ENCODE measurements at places on chromosomes 12 and 14.
A peak's percentile ranks its signal among the peaks of the same experiment; 100 is the strongest.

DNA sequence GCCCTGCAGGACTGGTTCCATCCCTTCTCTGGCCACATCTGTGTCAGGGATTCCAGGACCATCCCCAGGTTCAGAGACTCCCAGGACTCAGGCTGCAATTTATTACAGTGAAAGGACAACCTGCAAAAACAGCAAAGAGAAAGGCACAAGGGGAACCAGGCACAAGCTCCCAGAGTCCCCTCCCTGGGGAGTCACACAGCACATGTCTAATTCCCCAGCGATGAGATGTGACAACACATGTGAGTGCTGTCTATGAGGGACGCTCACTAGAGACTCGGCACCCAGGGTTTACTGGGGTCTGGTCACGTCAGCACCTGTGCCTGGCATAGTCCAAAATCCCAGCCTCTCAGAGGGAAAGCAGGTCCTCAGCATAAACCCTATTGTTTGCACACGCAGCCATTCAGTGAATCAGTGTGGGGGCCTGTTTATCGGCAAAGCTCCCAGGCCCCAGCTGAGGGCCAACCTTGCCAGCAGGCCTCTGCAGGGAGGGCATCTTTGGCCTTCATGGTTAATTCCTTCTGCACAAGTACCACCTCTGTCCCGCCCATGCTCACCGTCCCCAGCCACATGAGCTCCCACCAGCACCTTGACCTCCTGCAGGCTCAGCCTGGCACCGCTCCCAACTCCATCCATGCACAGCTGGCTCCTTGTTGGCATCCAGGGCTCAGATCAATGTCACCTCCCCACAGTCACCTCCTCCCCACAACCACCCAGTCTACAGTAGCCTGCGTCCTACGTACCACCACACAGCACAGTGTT lies 198.9 kb upstream of the SFSWAP start:
- peak; percentile 17 for ATAC-seq

- no peak for ATAC-seq
Observed at GRCh38 chr14:68574906-68575305, 218.0 kb downstream of the ZFP36L1 start.

GRCh38 chr14:52922656-52923055 lies 28.2 kb downstream of the FERMT2 start:
- no peak for ATAC-seq

DNA sequence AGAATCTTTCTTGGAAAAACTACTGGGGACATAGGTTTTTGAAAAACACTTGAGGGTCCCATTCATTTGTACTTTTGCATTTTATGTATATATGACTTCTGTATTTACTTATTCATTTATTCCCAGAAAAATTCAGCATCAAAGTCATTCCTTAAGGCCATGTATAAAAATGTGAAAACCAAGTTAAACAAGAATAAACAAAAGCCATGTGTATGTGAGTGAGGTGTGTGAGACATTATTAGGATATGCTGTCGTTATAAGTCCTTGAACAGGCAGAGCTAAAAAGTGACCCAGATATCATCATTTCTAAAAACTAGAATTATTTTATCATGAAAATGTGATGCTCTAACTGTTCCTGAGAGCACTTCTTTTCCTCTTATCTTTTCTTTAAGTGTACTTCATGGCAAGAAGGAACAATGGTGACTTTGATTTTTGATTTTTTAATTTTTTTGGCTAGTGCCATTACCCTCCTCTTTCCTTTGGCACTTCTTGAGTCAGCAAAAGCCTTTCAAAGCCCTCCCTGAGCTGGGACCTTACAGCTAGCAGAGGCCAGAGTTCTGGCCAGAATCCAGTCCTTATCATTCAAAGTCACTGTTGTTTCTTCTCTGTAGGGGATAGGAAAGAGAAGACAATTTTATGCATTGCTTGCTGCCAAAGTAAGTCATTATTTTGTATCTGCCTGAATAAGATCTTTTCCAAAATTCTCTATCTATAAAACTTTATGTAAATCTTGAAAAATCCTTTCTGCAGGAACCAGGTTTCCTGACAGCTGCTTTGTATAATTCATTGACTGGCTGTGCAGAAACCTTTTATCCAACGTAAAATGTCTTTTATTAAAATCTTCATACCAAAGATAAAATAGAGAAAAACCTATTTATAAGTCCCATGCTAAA lies 419.7 kb upstream of the PRICKLE1 start:
- ATAC-seq = peak; percentile 69

DNA sequence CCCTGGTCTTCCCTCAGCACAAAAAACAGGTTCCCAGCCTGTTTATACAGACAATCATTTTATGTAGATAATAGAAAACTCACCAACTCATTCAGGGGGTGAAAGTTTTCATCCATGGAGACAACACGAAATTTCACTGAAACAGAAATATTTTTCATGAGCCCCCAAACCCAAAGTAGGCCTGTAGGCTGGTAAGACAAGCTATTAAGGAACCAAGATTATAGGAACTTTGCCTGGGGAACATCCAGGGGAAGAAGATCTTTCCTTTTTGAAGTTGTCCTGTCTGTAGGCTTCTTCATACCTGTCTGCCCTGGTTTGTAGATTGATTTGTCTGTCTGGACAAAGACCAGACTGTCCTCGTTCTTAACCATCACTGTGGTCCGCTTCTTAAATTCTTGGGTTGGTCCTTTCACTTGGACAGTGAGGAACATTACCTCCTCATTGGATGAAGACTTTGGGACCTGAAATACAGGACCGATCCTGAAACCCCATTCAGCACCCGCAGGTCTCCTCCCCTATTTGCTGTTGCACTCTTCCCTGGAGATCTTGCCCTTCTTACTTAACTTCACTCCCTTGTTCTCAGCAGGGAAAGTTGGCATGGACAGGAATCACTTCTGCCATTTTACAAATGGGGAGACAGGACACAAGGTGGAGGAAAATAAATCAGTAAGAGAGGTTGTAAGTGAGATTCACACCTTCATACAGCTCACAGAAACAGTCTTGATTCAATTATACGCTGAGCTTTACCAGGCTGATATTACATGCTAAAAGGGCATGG lies 3.5 kb downstream of the A2M start:
- no peak for ATAC-seq

GRCh38 chr12:46839232-46839631 lies 13.4 kb upstream of the SLC38A4 start:
- ATAC-seq = no peak

- no peak for ATAC-seq
Observed at GRCh38 chr12:94507455-94507854, 47.8 kb upstream of the CEP83 start.

DNA sequence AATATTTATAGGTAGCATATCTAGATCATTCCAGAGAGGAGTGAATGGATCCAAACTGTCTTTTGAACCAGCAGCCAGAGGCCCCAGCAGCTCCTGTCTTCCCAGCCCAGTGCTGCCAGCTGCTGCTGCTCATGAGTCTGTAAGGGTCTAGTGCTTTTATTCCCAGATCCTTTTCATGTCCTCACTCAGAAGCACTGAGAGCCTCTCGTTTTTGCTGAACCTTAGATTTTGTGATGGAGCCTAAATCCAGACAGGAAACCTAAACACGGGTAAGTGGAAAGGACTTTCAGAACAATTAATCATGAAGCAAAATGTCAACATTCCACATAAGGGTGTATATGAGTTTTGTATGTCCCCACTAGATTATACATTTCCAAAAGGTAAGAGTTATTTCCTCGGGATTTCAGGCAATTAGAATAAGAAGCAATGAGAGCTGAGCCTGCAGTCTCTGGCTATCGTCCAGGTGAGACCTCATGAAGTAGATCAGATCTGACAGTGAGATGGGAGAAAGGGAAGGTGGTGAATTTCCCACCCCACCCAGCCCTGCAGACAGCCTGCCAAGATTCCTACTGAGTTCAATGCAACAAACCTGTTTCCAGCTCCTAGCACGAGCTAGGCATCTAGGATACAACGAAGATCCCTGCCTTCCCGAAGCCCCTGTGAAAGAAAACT lies 84.4 kb downstream of the NINJ2 start:
- ATAC-seq = no peak

- no peak for ATAC-seq
Observed at GRCh38 chr14:105148604-105149145, 19.9 kb downstream of the JAG2 start.

DNA sequence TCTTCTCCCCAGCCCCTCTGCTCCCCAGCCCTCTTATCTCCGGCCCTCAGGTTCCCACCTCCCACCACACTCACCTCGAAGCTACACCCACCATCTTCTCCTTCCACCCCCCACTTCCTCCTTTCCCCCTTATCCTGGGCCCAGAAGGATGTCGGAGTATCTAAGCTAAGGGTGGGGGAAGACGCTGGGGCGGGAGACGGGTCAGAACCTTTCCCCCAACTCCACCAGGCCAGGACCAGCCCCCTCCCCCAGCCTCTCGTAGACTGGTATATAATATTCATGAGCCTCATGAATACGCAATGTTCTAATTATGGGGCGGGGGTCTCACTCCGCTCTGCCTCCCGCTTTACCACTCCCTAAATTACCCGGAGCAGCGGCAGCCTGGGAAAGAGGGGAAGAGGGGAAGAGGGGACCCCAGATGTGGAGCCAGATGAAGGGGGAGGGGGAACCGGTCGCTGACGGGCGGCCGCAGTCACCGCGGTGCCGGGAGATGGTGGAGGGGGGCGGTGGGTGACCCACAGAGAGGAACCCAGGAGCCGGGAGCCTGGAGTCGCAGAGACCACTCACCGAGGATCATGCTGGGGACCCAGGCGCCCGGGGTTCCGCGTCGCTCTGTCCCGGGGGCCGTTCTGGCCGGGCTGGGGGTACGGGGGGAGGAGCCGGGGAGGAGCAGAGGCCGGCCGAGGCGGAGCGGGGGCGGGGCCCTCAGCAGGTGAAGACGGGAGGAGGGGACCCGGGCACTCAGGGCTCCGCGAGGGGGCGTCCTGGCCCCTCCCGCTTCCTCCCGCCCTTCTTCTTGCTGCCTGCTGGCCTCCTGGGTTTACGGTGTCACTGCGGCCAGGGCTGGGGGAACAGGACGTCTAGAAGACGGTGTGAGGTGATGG lies 6.4 kb upstream of the ZNF385A start:
- ATAC-seq = no peak

- ATAC-seq = no peak
Observed at GRCh38 chr12:50338920-50339645, 55.8 kb upstream of the LIMA1 start.

- ATAC-seq = no peak
Observed at GRCh38 chr12:108021949-108022522, 107.1 kb upstream of the WSCD2 start.

GRCh38 chr14:50312734-50313054 lies 570 bp downstream of the DMAC2L start:
- peak; percentile 16 for ATAC-seq

DNA sequence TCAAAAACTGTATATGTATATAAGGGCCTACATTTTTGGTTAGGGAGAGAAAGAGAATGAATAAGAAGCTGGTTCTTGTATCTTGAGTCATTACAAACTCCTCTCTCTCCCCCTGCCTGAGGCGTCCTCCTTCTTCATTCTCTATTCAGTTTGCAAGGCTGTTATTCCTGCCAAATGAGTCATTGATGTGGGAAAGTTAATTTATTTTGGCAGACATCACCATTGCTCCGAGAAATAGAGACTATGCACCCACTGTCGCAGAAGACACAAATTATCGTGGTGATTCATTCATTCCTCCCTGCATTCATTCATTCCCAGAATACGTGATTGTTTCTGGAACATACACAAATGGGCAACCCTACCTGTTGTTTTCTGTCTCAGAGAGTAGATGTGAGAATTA lies 112.5 kb upstream of the MED13L start:
- peak; percentile 94 for ATAC-seq

- peak; percentile 93 for ATAC-seq
Observed at GRCh38 chr14:65940056-65940735, 527.7 kb downstream of the FUT8 start.

- peak; percentile 60 for ATAC-seq
Observed at GRCh38 chr12:70243510-70244371, 508 bp downstream of the CNOT2 start.

DNA sequence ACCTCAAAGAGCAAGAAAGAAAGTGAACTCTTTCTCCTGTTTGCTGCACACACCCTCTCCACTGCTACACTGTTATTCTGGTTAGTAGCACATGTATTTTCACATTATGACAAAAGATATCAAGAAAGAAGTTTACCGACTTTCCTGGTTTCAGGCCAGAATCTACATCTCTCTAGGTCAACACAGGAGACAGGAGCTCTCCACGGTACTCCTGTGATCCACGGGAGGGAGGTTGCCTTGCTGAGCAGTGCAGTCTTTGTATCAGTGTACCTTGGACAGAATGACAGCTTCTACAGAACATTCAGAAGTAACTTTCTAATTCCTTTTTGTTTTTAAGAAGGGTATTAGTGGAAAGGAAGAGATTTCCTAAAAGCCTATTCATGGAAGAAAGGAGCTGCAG lies 805.6 kb downstream of the NRXN3 start:
- ATAC-seq = no peak

- no peak for ATAC-seq
Observed at GRCh38 chr14:51445001-51445390, 204.9 kb downstream of the TMX1 start.

GRCh38 chr12:22670762-22671161 lies 45.8 kb downstream of the ETNK1 start:
- ATAC-seq = no peak

- ATAC-seq = no peak
Observed at GRCh38 chr12:22539055-22539454, 5.3 kb downstream of the C2CD5 start.

GRCh38 chr12:45400991-45401390 lies 185.1 kb downstream of the ANO6 start:
- ATAC-seq = no peak

DNA sequence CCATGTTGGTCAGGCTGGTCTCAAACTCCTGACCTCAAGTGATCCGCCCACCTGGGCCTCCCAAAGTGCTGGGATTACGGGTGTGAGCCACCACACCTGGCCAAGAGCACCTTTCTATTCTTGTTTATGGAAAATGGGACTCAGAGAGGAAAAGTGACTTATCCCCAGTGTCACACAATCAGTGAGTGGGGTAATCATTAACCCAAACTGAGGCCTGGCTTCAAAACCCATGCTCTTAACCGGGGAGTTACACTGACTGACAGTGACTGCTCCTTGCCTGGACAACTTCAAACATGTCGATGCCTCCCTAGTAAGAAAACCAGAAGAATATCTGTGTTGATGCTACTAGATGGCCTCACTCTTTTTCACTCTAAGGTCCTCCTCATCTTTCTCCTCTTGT lies 7.3 kb downstream of the CLEC7A start:
- no peak for ATAC-seq

GRCh38 chr14:30906752-30907658 lies 32.6 kb downstream of the COCH start:
- ATAC-seq = peak; percentile 44
